ENCODE measurements at places on chromosomes 13 and 19.

DNA sequence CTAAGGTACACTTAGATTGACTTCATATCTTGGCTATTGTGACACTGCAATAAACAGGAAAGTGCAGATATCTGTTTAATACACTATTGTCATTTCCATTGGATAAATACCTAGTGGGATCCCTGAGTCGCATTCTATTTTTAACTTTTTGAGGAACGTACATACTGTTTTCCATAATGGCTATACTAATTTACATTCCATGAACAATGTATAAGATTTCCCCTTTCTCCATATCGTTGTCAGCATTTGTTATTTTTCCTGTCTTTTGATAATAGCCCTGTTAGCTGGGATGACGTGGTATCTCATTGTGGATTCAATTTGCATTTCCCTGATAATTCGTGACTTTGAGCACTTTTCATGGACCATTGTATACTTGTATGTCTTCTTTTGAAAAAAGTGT, 17.4 kb downstream of the OR7A17 start:
- DNase-seq: no peak

GRCh38 chr13:19156013-19156825, 25.4 kb downstream of the TUBA3C start:
- DNase-seq: no peak

DNA sequence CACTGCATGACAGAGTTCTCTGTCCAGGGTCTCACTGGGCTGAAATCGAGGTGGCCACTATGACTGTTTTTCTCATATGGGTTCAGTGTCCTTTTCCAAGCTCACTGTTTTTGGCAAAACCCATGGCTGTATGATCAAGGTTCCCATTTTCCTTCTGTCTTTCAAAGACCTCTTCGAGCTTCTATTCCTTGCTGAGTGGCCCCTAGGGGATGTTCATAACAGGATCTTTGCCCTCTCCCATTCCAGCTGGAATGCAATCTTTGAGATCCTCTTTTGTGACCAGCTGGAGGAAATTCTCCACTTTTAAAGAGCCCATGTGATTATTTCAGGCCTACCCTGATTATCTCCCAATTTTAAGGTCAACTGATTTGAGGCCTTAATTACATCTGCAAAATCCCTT, 572.5 kb upstream of the SLC10A2 start:
- DNase-seq: no peak

GRCh38 chr13:22235950-22236290, 565.0 kb downstream of the FGF9 start:
- DNase-seq: peak; percentile 28

DNA sequence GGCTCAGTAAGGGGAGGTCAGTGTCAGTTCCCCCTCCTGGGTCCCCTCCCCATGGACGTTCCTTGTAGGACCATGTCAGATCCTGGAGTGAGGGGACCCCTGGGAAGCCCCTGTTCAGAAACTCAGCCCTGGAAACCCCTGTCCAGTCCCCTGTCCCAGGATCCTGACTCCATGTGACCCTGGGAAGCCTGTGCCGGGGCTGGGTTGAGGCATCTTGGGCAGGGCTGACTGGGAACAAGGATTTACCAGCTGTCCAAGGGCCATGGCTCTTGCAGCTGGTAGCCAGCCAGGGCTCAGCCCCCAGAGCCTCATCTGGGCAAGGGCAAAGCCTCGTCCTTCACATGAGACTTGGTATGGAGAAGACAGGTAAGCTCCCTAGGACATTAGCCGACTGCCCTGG, 25.1 kb downstream of the CEACAM4 start:
- no peak for DNase-seq

DNA sequence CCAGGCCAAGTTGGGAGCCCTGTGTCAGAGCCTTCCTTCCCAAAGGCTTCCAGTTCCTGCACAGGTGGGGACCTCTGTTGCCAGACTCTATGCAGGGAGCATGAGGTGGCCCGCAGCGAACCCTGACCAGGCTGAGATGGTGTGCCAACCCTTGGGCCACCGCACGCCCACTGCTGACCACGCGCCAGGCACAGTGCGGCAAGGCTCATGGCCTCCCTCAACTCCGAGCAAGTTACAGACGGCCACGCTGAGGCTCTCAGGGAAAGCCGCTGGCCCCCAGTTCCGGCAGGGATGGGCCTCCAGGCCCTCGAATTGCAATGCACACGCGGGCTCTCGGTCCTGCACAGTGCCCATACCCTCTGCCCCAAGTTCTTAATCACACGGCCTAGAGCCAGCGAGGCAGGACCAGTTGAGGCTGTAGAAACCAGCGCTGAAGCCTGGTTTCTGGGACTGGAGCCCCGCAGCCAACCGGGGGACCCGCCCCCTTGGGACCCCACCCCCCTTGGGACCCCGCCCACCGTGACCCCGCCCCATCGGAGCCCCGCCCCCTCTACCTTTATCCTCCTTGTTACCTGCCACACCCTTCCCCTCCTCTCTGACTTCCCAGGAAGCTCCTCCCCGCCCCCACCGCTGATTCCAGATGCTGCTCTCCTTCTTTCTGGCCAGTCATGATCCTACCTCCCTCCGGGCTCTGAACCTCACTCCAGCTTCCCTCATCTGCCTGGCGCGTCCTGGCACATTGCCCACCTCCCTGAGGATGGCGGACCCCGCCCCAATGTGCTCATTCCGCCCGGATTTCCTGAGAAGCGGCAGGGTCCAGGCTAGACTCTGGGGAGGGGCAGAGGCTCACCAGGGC, 6.0 kb downstream of the PEX11G start:
- no peak for DNase-seq

- no peak for DNase-seq
Observed at GRCh38 chr13:109802936-109803335, 16.6 kb upstream of the IRS2 start.

GRCh38 chr13:35808846-35809245, 322.3 kb downstream of the DCLK1 start:
- no peak for DNase-seq

- DNase-seq: no peak
Observed at GRCh38 chr13:39729156-39729555, 73.7 kb downstream of the COG6 start.

- DNase-seq: no peak
Observed at GRCh38 chr13:33868343-33868994, 50.5 kb downstream of the RFC3 start.

- DNase-seq: no peak
Observed at GRCh38 chr13:59356607-59357006, 807.1 kb downstream of the DIAPH3 start.

DNA sequence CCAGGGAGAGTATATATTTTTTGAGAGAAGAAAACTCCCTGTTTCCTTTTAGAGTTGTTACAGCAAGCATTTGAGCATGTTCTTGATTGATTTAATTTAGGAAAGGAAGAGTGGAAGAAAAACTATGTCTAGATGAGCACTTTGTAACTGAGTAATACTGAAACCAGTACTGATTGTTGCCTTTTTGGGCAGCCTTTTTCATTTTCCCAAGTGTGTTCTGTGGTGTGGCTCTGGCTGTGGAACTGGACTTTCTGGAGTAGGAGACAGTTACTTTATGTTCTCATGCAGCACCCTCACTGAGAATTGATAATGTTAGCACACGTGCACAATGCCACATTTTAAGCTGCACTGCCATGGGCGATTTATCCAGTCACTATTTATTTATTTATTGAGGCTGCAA, 211.5 kb downstream of the LMO7 start:
- DNase-seq: no peak

DNA sequence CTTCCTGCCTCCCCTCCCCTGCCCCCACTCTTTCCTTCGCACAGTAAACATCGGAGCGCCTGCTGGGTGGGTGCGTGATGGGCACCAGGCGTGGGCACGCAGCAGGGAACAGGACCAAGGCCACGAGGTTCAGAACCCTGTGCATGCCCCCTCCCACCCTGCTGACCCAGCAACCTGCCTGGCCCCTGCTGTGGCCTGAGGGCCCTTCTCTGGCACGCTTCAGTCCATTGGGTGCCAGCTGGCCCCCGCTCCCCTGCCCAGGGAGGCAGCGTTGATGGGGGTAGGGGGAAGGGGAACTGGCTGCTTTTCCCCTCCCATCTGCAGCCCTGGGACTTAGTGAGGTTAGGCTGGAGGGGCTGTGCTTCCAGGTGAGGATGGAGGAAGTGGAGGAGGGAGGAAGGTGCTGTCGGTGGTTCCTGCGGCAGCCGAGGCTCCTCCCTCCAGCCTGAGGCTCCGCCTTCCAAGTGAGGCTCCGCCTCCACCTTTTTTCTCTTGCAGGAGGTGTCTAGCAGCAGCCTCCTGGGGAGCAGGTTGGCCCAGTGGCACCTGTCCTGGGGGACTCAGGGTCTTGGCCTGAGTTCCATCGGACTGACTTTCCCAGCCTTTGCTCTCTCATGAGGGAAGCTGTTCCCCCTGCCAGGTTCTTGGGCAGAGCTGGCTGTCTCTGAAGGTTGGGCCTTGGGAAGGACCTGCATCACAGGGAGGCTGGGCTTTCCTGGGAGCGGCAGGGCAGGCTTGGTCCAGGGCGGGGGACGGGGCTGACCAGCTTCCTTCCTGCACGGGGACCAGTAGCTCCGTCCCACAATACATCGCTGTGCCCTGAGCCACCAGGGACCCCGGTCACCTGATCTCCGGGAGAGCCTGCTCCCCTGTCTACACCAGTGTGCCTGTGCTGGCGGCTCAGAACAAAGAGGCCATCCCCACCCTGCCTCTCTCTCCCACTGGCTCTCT, 7.3 kb downstream of the PIAS4 start:
- no peak for DNase-seq

GRCh38 chr13:52451135-52451804, 836 bp upstream of the VPS36 start:
- DNase-seq: no peak

GRCh38 chr19:23882493-23882892, 32.2 kb upstream of the ZNF726 start:
- no peak for DNase-seq

- no peak for DNase-seq
Observed at GRCh38 chr19:41595258-41595889, 19.4 kb downstream of the CEACAM21 start.

GRCh38 chr19:33194532-33194885, 379 bp downstream of the LRP3 start:
- no peak for DNase-seq

- no peak for DNase-seq
Observed at GRCh38 chr13:50074843-50075242, 59.6 kb downstream of the KCNRG start.

- DNase-seq: no peak
Observed at GRCh38 chr19:29882719-29883105, 59.3 kb upstream of the URI1 start.

DNA sequence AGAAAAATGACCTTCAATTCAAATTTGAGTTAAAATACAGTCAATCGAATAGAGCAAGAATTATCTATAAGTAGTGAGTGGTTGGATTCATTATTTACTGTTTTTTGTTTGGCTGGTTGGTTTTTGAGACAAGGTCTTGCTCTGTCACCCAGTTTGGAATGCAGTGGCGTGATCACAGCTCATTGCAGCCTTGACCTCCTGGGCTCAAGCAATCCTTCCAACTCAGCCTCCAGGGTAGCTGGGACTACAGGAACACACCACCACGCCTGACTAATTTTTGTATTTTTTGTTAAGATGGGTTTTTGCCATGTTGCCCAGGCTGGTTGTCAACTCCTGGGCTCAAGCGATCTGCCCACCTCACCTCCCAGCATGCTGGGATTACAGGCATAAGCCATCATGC, 25.0 kb downstream of the MTMR6 start:
- no peak for DNase-seq

GRCh38 chr13:77725071-77725470, 27.6 kb downstream of the SLAIN1 start:
- no peak for DNase-seq

- DNase-seq: no peak
Observed at GRCh38 chr13:50428183-50428877, 413.1 kb downstream of the KCNRG start.

- DNase-seq: no peak
Observed at GRCh38 chr13:30158774-30159445, 148.4 kb downstream of the KATNAL1 start.

GRCh38 chr13:91632086-91632485, 233.7 kb downstream of the GPC5 start:
- DNase-seq: no peak

DNA sequence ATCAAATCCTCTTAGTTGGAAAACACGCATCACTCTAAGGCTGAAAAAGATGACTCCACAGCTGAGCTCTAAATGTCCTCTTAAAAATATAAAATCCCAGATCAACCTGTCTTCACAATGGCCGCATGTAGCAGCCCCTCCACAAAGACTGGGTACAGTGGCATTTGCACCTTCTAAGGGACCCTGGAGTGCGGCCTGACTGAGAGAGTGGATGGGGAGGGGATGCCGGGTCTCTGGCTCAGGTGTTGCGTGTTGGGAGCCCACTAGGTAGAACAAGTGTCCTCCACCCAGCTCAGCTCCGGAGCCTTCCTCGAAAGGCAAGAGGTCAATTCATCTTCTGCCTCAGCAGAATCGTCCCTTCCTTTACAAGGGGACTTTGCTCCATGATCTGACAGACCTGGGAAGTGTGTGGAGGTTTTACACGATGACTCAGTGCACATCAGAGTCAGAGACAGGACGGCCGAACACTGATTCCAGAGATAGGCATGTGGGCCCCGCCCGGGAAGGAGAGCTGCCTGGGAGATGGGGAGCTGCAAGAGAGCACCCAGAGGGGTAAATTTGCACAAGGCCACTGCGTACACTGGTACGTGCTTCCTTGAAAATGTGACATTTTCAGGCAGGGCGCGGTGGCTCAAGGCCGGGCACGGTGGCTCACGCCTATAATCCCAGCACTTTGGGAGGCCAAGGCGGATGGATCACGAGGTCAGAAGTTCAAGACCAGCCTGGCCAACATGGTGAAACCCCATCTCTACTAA, 23.5 kb upstream of the SLC15A1 start:
- DNase-seq: no peak

GRCh38 chr13:65301506-65301905, 1928.6 kb downstream of the PCDH9 start:
- no peak for DNase-seq

GRCh38 chr19:18274781-18275356, 617 bp upstream of the IQCN start:
- DNase-seq: no peak

GRCh38 chr19:44731081-44731480, 17.4 kb upstream of the BCL3 start:
- DNase-seq: no peak

DNA sequence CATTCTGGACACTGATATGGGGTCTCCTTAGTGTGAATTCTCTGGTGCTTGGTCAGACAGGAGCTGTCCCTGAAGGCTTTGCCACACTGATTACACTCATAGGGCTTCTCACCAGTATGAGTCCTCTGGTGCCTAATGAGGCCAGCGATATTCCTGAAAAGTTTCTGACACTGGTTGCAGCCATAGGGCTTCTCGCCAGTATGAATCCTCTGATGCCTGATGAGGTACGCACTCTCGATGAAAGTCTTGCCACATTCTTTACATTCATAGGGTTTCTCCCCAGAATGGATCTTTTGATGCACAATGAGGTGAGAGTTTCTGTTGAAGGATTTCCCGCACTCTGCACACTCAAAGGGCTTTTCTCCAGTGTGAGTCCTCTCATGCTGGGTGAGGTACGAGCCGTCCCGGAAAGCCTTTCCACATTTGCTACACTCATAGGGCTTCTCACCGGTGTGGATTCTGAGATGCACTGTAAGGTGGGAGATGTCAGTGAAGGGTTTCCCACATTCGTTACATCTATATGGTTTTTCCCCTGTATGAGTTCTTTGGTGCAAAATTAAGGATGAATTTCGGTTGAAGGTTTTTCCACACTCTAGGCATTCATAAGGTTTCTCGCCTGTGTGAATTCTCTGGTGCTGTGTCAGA, 22.4 kb downstream of the ZNF329 start:
- DNase-seq: no peak

Data from iPS DF 19.7 (cell line).